ENCODE measurements at places on chromosomes 1 and 21.

DNA sequence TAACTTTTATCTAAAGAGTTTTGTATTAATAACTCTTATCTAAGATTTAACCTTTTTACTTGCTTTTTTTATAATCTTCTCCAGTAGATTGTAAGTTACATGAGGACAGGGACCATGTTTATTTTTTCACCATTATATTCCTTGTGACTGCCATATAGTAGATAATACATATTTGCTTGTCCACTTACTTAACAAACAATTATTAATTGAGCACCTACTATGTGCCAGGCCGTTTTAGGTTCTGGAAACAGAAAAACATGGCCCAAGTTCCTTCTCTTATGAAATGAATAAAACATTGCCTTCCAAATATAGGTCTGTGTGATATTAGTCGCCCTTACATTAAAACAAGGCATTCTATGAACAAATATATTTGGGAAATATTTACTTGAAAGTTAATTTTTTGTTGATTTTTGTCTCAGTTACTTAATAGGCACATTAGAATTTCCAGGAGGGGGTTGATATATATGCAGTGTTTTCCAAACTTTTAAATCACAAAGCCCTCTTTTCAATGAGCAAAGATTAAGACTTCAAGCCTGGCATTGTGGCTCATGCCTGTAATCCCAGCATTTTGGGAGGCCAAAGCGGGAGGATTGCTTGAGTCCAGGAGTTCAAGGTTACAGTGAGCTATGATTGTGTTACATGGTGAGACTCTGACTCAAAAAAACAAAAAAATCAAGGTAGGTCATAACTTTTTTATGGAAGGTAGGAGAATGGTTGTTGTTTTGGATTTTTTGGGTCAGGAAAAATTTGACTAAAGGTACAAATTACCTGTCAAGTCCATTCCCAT is 22.7 kb downstream of the CDKN2C start:
- no peak for DNase-seq

DNA sequence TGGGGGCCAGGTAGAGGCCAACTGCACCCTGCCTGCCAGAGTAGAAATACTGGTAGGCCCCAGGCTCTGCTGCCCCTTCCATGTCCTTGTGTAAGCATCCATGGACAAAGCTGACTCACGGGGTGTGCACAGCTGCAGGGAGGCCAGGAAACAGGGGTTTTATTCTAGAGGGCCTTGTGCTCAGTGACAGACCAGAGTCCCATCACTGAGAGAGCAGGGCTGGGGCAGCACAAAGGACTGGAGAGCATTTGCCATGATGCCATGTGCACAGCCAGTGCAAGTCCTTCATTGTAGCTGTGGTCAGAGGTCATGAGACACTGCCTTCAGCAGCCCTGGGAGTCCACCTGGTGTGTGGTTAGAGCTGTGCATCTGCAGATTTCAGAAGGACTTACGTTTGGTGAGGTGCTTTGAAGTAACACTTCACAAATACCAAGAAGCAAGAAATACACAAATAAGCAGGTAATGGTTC is 8.1 kb downstream of the ARF1 start:
- DNase-seq: no peak

DNA sequence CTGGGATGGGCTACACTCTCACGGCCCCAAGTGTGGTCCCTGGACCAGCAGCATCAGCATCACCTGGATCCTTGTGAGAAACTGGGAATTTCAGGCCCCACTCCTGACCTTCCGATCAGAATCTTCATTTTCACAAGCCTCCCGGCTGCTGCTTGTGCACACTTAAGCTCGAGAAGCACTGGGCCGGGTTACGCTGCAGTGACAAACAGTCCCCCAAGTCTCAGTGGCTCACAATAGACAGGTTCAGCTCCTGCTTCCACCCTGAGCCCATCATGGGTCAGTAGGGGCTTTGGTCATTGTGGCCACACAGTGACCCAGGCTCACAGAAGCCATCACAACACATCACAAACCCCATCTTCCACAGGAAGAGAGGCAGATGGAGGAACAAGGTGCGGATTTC is 63.5 kb downstream of the FHAD1 start:
- DNase-seq: no peak

DNA sequence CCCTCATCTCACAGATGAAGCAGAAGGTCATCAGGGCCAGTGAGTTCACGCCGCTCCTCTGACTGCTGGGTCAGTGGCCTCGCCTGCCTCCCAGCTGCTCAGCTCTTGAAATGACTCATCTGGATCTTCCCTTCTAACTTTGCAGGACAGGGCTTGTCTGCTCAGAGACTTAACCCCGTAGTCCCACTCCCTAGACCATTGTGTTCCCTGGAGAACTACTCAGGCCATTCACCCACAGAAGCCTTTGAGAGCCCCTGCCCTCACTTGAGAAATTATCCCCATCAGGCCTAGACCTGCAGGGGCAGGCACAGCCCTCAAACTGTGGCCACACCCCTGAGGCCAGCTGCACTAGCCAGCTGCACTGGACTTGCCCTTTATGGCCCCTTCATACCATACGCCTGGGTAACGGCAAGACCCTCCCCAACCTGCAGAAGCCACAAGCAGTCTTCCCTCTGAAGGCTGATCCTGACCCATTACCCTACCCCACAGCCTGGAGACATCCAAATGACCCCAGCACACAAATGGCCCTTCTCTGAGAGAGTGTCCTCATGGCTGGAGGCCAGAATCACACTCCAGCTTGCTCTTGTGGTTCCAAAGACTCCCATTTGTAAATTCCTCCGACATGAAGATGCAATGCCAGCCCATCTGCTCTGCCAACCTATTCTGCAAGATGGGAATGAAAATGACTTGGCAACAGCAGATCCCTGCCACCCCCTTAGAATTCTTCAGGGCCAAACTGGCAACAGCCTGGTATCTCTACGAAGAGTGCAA is 33.2 kb downstream of the RCSD1 start:
- DNase-seq: peak; percentile 86

GRCh38 chr1:201346337-201346939 is 31.0 kb downstream of the TNNT2 start:
- DNase-seq: peak; percentile 57

DNA sequence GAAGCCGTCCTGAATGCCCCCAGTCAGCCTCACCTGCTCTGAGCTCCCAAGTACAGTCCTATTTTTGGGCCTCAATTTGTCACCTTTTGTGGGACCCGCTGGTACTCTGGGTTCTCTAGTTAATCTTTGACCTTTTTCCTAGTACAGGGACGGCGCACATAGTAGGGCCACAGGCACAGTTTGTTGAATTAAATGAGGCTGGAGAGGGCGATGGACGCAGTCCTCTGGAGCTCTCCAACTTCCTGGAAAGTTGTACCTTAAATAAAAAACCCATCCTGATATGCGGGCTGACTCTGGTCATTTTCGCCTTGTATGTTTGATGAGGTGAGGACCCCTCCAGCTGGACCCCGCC is 4.8 kb downstream of the FAM110D start:
- DNase-seq: no peak

DNA sequence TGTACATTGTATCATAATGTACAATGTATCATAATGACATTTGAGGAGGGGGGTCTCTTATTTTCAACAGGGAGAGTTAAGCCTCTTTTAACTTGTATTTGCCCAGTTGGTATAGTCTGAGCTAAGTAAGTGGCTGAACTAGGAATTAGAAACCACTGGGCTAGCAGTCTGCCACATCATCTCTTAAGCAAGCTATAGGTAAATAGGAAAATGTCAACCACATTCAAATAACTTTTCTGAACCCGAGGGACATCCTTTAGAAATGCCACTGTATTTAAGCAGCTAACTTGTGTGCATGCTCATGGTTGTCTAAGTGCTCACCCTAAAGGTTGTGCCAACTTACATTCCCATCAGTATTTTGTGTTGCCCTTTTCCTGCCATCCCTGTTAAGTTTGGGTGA is 35.5 kb upstream of the ASB17 start:
- no peak for DNase-seq

DNA sequence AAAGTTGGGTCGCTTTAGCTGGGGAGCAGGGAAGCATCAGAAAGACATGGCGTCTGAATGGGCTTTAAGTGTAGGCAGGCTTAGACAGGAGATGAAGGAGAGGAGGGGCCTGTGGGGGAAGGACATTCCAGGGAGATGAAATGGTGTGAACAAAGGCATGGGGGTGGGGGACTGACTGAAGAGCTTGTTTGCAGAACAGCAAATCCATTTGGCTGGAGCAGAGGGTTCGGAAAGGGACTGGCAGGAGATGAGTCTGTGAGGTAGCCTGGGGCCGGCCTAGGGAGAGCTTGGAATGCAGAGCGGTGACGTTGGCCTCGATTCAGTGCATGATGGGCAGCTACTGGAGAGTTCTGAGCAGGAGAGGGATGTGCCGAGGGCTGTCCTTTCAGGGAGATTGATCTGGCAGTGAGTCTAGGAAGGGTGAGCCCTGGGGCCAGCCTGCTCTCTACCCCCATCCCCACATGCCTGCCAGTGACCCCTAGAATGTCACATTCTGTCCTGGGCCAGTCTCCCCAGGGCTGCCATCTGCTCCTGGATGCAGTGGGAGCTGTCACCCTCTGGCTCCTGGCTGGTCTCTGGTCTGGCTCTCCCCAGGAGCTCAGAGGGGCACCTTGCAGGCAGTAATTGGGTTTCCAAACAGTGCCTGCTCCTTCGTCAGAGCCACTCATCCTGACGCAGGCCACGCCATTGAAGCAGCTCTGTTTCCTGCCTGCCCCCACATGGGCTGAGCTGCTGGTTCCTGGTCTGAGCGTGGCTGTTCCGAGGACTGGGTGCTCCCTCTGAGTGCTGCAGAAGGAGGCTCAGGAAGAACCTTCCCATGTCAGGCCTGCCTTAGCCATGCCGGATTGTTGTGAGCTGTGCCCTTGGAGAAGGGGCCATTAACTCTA is 22.3 kb upstream of the TMEM222 start:
- DNase-seq: peak; percentile 98

DNA sequence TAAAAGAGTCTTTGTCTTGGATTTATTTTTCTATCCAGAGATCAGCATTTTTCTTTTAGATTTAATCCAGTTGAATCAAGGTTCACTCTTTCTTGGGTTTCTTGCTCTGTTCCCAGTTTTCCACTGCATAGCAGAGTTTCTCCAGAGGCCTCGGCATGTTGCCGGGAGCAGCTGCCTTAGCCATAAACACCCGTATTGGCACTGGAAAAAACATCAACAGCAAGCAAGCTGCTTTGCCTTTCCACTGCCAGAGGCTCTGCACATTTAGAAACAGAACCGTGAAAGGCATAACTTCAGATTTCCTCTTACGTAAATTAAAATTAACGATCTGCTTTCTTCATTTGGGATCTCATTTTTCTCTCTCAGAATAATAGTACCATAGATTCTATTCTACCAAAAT is 181.8 kb upstream of the L1TD1 start:
- no peak for DNase-seq

GRCh38 chr1:6179564-6180175 is 451 bp downstream of the CHD5 start:
- DNase-seq: no peak

- peak; percentile 39 for DNase-seq
These were observed 108.7 kb upstream of the RNPC3 start for GRCh38 chr1:103416681-103417286.

DNA sequence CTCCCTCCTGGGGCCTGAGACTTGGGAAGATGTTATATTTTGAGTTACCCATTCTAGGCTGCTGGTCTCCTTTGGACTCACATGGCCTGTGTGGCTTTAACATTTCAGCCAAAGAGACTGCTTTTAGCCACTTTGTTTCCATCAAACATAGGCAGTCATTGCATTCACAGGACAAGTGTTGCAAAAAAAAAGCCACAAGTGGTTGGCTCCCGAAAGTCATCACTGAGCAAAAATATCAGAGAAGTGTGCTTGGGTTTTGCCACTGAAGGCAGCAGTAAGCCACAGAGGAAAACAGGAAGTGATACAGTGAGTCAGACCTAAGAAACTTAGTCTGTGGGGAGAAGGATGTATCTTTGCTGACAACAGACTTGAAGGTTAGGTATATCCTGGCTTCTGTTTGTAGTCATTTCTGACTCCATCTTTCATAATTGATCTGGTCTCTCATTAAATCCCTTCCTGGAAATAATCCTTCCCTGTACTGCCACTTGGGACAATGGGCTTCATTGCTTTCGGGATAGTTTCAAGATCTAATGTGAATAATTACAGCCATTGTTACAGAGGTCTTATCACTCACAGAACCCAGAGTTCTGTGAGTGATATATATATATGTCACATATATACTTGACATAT is 80.9 kb downstream of the COLGALT2 start:
- DNase-seq: peak; percentile 15

All from MG63 (cell line).